Suppressor macrophage treated with lipopolysaccharide for 4 hours (primary cell): ENCODE measurements at places on chromosomes 5 and 9.

GRCh38 chr5:172941067-172941516, 18.1 kb upstream of the RPL26L1 start:
- DNase-seq: no peak

- DNase-seq: no peak
Measured at GRCh38 chr5:14501353-14502293, 80.0 kb upstream of the OTULINL start.

DNA sequence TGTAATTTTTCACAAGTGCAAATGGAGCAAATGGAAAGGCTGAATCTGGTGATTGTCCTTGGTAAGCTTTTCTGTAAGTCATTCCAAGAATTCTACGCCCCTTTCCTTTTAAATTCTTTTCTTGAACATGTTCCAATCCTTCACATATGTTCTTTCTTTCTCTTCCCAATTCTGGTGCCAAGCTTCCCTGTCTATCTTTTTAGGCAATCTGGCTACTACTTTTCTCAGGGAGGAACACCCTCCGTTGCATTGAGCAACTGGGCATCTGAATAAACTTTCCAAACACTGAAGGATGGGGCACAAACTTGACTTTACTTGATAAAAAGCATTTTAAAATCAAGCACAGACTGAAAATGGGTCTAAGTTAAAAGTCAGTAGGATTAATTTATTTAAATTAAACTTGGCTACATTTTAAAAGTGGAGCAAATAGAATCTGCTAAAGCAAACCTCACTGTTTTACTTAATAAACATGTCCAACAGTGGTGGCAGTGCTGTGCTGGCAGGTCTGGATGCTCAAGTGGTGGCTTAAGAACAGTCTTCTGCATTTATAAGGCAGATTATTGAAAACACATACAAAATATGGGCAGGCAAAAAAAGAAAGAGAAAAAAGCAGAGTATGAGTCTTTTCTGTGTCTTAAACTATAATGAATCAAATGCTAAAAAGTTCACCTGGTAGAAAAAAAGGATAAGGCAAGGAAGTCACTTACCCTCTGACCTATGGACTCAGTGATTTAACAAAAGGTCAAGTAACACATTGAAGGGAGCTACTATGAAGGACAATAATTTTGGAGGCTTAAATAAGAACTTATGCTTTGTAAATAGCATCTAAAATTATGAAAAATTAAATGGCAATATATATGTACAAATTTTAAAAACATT, 5.4 kb downstream of the ELL2 start:
- peak; percentile 35 for DNase-seq

DNA sequence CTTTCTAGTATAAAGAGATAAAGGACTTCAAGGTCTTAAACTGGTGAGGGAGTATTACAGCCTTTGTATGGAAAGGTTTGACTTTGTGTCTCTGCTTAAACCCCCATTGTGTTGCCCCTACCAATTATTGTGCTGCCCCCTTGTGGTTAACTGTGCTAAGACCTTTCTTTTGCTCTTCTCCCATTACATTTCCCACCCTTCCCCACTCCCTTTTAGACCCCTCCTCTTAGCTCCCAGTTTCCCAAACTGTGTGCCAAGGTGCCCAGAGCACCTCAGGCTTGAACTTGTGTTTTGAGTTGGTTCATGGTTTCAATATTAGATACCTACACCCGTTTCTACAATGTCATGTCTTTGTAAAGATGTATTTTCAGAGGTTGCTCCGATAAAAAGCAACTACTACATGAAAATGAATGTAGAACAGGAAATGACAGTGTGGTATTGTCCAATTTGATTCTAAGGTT, 2.9 kb downstream of the JAK2 start:
- peak; percentile 77 for DNase-seq

GRCh38 chr9:16680975-16681651, 189.4 kb downstream of the BNC2 start:
- DNase-seq: no peak

- no peak for DNase-seq
Measured at GRCh38 chr9:28413471-28413870, 840.2 kb upstream of the C9orf72 start.

- DNase-seq: no peak
Measured at GRCh38 chr9:130668659-130669058, 4.3 kb downstream of the PRDM12 start.

DNA sequence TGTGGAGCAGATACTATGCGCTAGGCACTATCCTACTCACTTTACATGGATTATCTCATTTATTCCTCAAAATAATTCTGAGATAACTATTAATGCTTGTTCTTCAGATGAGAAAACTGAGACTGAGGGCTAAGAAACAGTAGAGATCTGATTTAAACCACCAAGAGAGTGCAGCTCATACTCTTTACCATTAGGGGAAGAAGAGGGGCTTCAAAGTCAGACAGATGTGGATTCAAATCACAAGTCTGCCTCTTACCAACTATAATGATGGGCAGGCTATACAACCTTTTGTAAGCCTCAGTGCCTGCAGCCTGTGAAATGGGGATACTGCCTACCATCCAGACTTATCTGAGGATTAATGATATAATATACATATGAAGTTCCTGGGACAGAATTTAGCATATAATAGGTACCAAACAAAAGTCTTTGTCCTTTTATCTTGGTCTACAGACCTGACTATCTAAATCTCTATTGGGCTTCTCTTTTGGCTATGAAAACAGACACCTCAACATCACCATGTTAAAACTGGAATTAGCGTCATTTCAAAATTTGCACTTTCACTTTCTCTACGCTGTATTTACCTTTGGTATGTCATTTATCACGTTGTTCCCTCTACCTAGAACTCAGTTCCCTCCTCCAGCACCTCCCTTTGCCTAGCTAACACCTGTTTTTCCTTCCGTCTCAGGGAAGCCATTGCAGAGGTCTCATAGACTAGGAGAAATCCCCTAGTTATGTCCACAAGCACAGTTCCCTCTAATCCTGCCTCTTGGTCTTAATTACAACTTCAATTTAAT, 13.8 kb upstream of the TMEM267 start:
- DNase-seq: no peak

- no peak for DNase-seq
Measured at GRCh38 chr5:178590924-178591423, 781 bp upstream of the COL23A1 start.

GRCh38 chr5:55936100-55936693, 58.6 kb downstream of the IL6ST start:
- peak; percentile 81 for DNase-seq

GRCh38 chr9:76560481-76560922, 101.5 kb downstream of the GCNT1 start:
- DNase-seq: no peak

GRCh38 chr9:94135222-94135621, 51.0 kb downstream of the PTPDC1 start:
- DNase-seq: no peak

- no peak for DNase-seq
Measured at GRCh38 chr5:148796936-148797335, 29.5 kb upstream of the ADRB2 start.

DNA sequence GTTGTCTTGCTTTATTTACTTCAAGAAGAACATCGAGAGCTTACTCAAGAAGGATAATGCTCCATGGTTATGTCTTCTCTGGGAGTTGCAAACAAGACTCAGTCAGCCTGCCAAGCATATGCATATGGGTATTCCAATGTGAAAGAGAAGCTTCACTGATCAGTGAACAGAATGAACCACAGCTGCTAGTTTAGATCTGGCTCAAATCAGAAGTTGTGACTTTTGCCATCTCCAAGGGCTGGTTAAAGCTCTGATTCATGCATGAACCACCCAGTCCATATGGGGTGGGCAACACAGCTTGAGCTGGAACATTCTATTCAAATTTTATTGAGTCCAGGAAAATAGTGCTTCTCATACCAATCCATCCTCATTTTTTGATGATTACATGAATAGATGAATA, 50.0 kb downstream of the ATPSCKMT start:
- DNase-seq: no peak

DNA sequence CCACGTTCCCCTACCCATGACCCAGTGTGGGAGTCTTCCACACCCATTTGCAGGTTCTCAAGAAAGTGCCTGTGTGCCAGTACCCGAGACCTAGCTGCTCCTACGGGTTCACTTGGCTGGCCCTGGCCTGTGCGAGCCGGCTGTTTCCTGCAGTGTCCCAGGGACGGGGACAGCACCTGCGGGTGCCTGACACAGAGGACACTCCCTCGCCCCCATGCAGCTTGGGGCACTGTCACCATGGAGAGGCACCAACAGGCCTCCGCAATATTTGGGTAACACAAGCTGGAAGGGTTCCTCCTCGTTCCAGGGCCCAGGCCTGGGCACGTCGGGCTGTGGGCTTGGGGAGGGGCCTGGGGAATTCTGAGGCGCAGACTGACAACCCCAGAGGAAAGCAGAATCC, 41.4 kb downstream of the DUSP1 start:
- DNase-seq: no peak

DNA sequence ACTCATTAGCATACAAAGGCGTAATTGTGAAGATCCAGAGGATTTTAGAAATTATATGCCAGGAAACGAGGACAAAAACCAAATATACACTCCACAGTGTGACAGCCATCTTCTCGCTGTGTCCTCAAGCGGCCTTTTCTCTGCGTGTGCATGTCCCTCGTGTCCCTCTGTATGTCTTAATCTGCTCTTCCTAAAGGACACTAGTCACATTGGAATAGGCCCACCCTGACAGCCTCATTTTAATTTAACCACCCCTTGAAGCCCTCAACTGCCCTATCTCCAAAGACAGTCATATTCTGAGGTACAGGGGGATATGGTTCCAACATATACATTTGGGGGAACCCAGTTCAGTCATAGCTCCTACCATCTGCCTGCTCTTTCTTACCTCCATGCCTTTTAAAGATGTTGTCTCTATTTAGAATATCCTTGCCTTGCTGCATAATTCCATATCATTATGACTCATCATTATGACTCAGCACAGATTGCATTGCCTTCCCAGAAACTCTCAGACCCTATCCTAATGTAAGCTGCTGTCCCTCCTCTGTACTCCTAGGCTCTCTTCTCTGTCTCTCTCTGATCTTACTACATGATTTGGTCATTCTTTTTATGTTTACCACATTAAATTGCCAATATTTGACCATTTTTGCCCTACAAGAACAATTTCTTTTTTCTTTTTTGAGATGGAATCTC, 210.9 kb downstream of the AOPEP start:
- peak; percentile 46 for DNase-seq

DNA sequence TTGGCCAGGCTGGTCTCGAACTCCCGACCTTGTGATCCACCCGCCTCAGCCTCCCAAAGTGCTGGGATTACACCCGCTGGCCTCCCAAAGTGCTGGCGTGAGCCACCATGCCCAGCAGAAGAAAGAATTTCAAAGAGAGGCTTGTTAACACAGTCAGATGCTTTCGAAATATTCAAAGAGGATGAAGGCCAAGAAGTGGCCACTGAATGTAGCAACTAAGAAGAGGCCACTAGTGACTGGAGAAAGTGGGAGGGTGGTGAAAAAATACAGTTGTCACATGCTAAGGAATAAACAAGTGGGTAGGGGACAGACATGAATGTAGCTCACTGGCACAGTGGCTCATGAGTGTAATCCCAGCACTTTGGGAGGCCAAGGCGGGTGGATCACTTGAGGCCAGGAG, 13.0 kb upstream of the TPM2 start:
- DNase-seq: no peak

DNA sequence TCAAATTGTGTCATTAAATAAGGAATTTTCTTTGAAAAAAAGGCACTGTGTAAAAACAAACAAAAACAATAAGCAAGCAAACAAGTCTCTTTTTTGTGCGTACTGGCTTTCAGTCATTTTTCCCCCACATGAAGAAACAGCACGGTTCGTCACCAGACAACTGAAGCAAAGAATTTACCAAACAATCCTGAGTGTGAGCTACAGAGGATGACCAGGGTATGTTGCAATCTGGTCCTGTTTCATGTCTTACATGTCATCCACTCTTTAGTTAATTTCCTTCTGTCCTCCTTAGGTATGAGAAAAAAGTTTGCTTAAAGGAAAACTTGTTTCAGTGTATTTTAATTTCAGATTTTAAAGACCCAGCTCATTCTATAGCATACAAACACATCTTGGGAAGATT, 1080.7 kb upstream of the NUDT12 start:
- DNase-seq: no peak

- DNase-seq: no peak
Measured at GRCh38 chr5:158888206-158888605, 211.5 kb downstream of the EBF1 start.

DNA sequence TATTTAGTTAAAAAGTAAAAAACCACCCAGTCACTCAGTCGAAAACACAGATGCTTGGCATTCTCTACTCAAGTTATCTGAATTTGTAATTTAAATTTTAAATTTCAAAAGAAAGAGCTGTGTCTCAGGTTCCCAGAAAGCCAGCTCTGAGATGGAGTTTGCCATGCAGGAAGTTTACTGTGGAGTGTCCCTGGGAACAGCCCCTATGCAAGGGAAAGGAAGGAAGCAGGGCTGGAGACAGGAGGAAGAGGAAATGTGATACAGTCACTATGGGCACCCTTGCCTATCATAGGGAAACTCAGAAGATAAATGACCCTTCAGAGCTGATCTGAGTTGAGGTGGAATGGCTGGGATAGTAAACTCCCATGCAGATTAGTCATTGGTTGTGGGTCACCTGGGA, 408.8 kb upstream of the ACTBL2 start:
- no peak for DNase-seq

DNA sequence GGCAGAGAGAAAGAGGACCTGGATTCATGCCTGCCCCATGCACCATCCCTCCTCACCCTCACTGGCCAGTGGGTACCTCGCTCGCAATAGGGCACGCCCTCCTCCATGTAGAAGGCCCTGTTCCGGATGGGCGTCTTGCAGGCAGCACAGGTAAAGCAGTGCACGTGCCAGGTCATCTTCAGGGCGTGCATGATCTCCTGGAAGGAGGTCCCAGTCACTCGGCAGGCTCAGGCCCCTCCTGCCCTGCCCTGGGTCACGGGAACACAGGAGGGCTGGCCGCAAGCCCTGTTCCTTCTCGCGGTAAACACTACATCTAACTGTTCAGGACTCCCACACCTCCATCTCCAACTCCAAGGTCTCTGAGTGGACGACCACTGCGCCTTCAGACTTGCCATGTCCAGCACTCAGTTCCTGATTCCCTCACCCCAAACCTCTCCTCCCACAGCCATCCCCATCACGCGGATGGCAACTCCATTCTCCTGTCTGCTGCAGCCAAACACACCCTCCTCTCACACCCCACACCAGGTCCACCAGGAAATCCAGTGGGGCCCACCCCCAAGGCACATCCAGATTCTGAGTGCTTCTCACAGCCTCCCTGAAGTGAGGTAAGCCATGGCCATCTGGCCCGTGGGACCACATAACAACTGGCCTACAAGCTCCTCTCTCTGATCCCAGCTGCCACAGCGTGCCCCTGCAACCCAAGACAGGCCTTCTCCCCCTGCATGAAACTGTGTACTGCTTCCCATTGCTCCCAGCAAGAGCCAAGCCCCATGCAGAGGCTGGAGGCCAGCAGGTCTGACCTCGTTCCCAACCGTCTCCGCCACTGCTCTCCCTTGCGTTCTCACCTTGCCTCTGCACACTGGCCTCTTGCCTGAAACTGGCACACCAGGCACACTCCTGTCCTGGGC, 10.8 kb upstream of the DBN1 start:
- no peak for DNase-seq

- no peak for DNase-seq
Measured at GRCh38 chr5:9314558-9314957, 231.3 kb downstream of the SEMA5A start.

- DNase-seq: no peak
Measured at GRCh38 chr9:121464968-121465367, 34.7 kb downstream of the GGTA1 start.
